Suprapubic skin (tissue), 4 donors: ENCODE measurements at places on chromosomes 2 and 18. TPM values are rescaled to one million over a fixed set of nuclear protein-coding genes. Genes with fewer than 3 reads are reported as not detected.
A peak's percentile ranks its signal among the peaks of the same experiment; 100 is the strongest.

The LRRTM1 gene
- not detected for total RNA-seq

DNA sequence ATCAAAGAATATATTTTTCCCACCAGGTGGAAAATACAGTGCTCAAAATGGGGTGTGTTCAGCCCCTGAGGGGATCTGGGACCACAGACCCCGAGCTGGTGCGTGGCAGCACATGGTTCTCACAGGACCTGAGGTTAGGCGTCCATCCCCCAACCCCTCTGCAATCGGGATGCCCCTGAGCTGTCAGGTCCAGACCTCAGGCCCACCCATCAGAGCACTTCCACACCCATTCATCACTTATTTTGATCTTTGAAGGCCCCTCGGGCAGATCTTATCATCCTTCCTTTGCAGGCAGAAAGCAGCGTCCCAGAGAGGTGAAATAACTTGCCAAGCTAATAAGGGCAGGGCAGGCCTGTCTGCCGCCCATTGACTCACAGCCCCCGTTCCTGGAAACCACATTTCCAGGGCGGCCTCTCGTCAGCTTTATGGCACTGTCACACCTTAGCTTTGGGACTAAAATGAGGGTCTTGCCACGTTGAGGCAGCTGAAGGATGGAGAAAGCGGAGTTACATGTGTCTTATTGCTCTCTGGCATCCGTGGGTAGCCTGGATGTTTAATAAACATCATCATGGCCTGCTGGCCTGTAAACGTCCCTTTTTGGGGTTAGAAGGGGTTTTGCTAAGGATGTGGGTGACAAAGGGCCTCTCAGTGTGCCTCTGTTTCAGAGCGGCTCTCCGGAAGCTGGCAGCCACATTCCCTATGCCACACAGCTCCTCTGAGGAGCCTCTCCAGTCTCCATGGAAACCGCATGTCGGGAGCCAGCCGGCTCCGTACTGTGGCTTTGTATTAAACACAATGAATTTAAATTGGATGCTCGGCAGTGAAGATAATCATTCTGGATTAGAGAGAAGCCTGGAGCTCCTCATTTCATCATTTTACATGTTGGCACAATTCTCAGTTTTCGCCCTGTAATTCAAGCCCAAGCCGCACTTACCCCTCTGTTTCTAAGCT is 58.3 kb upstream of the MAPRE3 start:
- no peak for DNase-seq

GRCh38 chr2:161237392-161238264 is 70.6 kb upstream of the PSMD14 start:
- peak; percentile 80 for DNase-seq

- DNase-seq, result no peak
These were observed 5.2 kb downstream of the ZNF638 start for GRCh38 chr2:71336802-71337201.

- no peak for DNase-seq
These were observed 78.1 kb downstream of the AAK1 start for GRCh38 chr2:69565431-69565839.

The LYG2 gene
- 16.0 TPM for total RNA-seq

The SPP2 gene
- not detected for total RNA-seq

DNA sequence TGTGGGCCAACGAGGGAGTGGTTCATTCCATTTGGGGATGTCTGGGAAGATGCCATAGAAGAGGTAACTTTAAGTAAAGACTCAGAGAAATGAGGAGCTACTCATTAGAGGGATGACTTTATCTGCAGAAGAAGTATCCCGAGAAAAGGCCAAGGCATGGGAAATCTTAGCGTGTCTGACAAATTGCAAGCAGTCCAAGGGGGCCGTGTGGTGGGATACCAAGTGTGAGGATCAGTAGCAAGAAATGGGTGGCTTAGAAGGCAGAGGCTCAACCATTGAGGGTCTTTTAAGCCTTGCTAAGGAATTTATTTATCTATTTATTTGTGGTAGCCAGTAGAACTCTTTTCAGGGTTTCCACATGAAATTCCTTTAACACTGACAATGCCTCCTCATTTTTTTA is 436.4 kb downstream of the RNF144A start:
- DNase-seq, result no peak

The ITPRIPL1 gene
- total RNA-seq, result 2.6 TPM

The CPO gene
- not detected for total RNA-seq

DNA sequence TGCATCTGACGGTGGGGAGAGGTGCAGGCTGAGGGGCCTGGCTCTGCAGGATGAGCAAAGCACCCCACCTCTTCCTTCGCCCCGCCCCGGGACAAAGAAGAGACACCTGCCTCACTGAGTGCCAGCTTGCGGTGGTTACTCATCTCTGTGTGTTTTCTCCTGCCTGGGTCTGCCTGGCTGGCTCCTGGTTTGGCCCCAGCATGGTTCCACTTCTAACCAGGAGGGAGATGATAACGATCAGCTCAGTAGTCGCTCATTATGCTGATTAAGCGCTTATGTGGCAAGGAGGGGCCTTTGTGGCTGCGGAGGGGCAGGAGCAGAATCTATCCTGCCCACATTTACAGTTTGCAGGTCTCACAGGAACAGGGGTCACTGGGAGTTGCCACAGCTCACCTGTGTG is 68.7 kb upstream of the EDAR start:
- DNase-seq, result no peak

The IL1R2 gene
- total RNA-seq, result 55.3 TPM

DNA sequence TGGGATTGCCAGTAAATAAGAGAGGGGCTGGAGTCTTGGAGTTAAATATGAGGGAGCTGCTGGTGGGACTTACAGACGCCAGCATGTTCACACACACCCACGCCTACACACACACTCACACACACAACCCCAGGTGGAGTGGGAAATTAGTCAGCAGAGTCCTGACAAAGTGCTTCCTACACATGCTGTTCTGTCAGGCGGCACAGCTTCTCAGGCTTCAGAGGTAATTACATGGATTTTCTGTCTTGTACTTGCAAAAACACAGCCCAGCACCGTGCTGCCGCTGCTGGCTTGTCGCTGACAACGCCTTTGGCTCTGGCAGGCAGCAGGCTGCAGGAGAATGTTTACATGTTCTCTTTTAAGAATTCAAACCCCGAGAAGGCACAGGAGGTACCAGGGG is 1186.3 kb upstream of the CELF4 start:
- DNase-seq, result no peak

DNA sequence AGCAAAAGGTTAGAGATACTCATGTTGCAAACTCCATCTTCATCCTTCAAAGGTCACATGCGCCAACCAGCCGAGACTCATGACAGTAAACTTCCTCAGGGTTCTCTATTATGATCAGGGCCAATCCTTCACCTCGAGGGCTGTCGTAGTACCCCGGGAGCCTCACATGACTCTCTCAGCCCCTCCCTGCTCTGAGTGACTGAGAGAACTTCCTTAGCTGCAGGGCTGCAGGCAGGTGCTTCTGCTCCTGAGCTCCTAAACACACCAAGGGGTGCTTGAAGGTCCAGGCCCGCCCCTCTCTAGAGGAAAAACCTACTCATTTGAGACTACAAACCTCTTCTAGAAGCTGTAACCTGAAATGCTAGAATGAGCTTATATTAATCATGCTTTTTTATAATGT is 48.2 kb downstream of the LONRF2 start:
- no peak for DNase-seq

The VPS54 gene
- 22.8 TPM for total RNA-seq

The SERPINB12 gene
- total RNA-seq, result 88.4 TPM

GRCh38 chr18:47749600-47749973 is 180.9 kb downstream of the SMAD2 start:
- no peak for DNase-seq

GRCh38 chr2:137523931-137524330 is 440.3 kb upstream of the HNMT start:
- no peak for DNase-seq

GRCh38 chr2:127615511-127616166 is 30.3 kb upstream of the GPR17 start:
- DNase-seq, result no peak

The CRYBA2 gene
- not detected for total RNA-seq

GRCh38 chr2:8103085-8103708 is 578.7 kb upstream of the ID2 start:
- no peak for DNase-seq

DNA sequence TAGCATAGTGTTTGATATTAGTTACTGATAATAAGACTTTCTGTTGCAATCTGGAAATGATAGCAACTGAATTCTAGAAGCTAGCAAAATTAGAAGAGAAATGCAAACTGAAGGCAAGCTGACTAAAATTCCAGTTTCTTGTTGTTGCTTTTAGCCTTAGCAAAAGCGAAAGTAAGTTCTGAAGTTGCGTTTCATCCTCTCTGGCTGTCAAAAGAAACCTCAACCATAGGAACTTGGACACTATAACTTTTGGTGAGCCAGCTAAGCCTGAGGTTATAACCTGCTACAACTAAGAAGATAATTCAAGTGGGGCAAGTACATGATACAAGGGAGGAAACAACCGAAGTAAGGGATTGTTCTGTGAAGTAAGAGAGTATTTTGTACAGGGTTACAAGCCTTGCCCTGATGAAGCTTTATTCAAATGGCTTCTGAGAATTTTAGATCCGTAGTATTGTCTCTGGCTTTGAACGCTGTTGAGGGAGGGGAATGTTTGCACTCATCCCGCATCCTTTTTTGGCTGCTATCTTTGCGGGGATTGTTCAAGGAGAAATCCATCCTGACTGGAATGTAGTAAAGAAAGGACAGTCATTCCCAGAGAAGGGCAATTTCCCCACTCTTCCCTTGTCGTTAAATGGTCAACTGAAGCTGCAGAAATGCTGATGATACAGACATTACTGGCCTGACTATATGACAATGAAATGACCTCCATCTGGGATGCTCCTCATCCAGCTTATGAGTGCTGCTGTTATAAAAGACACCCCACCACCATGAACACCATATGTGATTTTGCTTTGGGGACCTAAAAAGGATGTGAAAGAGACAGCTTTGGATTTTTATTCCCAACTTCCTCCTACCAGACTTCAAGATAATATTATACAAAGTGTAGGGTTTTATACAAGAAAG is 7.0 kb upstream of the TMX3 start:
- no peak for DNase-seq

The PCARE gene
- 0.04 TPM for total RNA-seq

GRCh38 chr2:236625156-236625690 is 55.6 kb downstream of the ACKR3 start:
- no peak for DNase-seq

- DNase-seq, result peak; percentile 77
These were observed 63.3 kb upstream of the SMAD7 start for GRCh38 chr18:49013961-49014604.

DNA sequence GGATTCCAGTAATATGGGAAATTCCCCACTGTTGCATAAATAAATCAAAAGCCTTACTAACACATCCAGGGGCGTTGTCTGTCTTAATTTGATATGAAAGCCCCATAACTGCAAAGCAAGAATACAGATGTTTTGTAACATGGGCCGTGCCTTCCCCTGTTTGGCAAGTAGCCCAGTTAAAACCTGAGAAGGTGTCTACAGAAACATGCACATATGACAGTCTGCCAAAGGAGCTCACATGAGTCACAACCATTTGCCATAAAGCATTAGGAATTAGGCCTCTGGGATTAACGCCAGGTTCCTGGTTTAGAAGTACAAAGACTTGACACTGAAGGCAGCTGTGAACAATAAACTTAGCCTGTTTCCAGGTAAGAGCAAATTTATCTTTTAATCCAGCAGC is 43.1 kb upstream of the LONRF2 start:
- DNase-seq, result no peak

- DNase-seq, result peak; percentile 70
These were observed 6.3 kb downstream of the SNORC start for GRCh38 chr2:232876161-232876977.

The EPC2 gene
- 30.3 TPM for total RNA-seq

DNA sequence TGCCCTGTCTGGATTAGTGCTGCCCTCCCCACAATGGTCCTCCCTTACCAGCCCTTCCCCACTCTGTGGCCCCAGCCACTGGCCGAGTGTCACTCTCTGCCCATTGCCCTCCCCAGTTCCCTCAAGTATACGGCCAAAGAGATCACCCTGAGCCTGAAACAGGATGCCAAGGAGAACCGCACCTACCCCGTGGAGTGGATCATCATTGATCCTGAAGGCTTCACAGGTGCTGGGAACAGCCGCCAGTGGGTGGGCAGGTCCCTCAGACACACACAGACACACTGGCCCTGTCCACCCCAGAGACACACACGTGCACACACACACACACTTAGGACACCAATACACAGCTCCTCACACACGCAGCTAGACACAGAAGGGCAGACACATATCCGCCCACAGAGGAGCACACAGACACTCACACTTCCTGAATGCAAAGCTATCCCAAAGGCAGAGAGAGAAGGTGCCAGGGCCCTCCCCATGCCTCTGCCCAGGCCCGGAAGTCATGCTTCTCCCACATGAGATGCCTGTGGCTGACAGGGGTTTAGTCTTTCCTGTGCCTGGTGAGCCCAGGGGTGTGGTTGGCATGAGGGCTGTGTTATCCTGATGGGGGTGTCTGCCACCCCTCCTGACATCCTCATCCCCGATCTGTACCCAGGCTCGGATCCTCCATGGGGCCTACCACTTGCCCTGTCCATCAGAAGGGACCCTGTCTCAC is 2.9 kb downstream of the CHRND start:
- DNase-seq, result no peak

DNA sequence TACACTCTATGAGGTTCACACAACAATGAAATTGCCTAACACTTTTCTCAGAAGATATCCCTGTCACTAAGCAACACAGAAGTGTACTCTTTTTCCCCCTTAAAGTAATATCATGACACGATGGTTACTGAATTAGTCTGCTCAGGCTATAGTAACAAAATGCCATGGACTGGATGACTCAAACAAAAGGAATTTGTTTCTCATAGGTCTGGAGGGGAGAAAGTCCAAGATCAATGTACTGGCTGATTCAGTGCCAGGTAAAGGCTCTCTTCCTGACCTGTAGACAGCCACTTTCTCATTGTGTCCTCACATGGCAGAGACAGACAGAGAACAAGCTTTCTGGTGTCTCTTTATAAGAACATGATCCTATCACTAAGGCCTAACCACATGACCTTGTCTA is 211.9 kb downstream of the RBM43 start:
- DNase-seq, result no peak

- no peak for DNase-seq
These were observed 1318.5 kb upstream of the CELF4 start for GRCh38 chr18:38884050-38884449.

The RNF125 gene
- 10.2 TPM for total RNA-seq

The LYPD6 gene
- total RNA-seq, result 0.93 TPM

The IL36G gene
- total RNA-seq, result 28.8 TPM

The MATN3 gene
- 0.76 TPM for total RNA-seq

The TRIM43 gene
- total RNA-seq, result not detected

DNA sequence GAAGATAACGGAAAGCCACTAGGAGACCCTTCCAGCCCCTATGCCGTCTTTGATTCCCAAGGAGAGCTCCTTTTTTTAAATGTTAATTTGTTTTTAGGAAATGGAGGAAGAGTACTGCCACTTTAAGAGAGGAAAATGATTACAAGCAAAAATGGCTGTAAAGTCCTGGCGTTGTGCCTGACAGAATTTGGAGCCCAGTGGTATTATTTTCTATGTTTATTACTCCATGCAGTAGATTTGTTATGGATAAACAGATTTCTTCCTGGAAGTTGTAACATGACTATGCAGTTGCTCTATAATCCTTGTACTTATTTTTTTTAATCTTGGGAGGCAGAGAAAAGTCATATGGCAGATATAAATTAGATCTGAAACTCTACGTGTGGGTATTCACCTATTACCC is 141.3 kb downstream of the GBX2 start:
- DNase-seq, result no peak
